ENCODE measurements at places on chromosomes 2 and 18.

- no peak for DNase-seq
These were observed 90.5 kb upstream of the MAPK4 start for GRCh38 chr18:50469380-50469781.

- DNase-seq, result no peak
These were observed 35.8 kb downstream of the GREB1 start for GRCh38 chr2:11569636-11570035.

DNA sequence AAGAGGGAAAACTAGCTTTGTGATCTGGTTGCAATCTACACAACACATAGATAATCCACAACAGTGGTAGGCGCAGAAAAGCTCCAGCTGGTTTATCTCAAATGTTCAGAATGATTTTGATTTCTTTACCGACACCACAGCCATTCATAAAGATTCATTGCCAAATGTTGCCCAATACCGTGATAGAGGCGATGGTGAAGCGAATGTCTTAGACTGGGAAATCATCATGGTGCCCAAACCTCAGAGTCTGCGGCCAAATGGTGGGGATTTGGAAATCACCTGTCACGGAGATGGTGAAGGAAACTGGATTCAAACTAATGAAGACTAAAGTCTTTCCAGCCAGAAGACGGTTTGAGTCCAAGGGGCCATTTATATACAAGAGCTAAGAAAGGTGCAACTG lies 48.5 kb upstream of the CCDC150 start:
- DNase-seq, result no peak

GRCh38 chr2:1685078-1685956 lies 59.0 kb downstream of the PXDN start:
- DNase-seq, result no peak

GRCh38 chr2:240559286-240559685 lies 871 bp upstream of the DUSP28 start:
- DNase-seq, result no peak

DNA sequence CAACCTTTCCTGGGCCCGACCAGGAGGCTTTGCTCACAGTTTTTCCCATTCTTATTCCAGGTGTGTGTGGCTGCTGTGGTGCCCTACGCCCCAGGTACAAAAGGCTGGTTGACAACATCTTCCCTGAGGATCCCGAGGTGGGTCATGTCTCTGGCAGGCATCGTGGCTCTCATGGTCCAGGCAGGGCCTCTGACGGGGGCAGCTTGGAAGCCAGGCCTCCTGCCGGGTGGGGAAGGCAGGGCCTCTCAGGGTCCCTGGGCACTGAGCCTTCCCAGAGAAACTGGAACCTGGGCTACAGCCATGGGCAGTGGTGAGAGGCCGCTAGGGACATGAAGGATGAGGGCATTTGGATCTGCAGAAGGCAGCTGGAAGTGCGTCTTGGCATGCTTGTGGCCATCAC lies 49.4 kb downstream of the EFR3B start:
- DNase-seq, result no peak

DNA sequence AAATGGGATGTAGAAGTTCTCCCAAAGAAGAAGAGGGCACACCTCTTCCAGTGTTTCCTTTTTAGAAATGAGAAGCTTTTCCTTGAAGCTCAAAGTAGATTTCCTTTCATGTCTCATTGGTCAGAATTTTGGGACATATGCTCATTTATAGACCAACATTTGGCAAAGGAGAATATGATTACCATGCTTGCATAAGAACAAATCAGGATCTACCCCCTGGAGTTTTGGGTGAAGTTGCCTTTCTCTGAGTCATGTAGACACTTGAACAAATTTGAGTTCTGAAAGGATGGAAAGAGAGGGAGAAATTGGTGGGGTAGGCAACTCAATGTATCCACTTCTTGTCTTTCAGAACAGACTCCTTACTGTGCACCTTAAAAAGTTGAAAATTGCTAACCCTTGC lies 409.0 kb downstream of the SLC4A3 start:
- no peak for DNase-seq

- DNase-seq, result no peak
These were observed 11.5 kb upstream of the GMCL1 start for GRCh38 chr2:69817729-69818501.

DNA sequence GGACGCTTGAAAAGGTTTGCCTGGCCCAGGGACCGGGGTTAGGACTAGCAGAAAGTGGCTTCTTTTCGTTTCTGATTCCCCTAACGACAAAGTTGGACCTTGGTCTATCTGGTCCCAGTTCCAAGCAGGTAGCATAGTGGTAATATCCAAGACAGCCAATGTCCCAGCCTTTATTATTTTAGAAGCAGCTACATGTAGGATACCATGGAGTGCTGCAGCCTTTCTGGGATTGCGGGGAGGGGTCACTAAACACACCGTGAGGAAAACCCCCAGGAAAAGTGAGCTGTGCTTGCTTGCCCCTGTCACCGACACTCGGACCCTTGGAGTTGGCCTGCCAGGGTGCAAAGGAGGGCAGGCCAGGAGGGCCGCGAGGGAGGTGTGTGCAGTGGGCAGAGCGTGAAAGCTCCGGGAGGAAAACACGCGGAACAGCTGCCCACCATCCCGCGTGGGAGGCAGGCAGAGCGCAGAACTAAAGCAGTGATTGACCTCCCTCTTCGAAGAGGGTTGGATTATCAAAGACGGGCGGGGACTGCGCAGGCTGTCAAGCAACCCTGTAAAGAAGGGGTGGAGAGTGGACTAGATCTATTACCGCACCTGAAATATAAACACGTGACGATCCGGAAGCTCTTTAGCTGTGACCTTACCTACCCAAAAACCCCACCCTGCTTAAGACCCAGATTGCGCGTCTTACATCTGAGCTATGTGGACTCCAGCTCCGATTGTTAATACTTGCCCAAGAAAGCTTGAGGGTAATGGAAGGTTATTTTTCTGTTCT lies 624 bp upstream of the MAP4K3 start:
- no peak for DNase-seq

- DNase-seq, result peak; percentile 23
These were observed 206.9 kb upstream of the SPRED2 start for GRCh38 chr2:65639156-65639864.

- no peak for DNase-seq
These were observed 44.7 kb downstream of the HNRNPLL start for GRCh38 chr2:38557981-38558380.

DNA sequence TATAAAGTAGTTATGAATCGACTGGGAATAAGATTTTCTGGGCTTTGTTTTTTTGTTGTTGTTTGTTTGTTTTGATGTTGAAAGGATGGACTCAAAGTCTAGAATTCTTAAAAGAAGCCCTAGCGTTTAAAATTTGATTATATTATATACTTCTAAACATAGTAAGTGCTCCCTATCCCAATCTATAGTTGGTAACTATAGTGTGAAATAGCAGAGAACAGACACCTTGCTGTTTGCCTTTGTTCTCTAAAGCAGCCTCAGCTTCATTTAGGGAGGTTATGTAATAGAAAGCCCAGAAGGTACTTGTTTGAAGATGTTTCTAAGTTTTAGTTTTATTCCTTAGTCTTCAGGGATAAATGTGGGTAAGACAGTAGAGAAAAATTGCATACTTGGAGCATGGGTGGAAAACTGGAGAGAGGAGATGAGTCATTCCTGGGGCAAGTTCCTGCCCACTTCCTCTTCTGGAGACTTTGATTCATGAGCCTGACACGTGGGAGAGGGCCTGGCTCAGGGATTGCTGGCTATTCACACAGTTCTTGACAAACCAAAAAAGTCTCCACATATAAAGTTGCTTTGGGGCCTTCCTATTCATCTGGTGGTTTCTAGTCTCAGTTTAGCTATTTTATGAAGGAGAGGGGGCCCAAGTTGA lies 131.9 kb downstream of the MYO1B start:
- DNase-seq, result peak; percentile 89

DNA sequence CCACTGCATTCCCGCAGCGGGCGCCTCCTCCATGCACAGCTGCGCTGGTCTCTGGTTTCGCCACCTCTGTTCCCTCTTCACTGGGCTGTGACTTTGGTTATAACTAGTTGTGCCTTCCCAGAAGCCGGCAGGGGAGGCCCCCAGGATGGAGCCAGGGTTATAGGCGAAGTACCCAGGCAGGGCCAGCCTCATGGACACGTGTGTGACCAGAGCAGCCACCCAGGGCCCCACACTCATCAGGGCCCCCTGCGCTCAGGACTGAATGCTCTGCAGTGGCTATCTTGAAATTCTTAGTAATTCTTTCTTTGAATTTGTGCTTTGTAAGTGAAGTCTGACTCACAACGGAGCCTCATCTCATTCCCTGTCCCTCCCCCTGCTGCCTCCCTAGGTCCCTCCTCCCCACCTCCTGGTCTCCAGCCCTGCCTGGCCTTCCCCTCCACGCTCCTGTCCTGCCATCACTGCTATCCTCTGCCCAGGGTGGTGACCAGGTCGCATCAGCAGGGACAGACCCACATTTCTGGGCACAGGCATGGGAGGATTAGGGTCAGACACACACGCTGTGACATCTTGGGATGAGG lies 38.1 kb upstream of the LBH start:
- no peak for DNase-seq

- DNase-seq, result no peak
These were observed 14.8 kb upstream of the TFPI start for GRCh38 chr2:187569042-187569441.

DNA sequence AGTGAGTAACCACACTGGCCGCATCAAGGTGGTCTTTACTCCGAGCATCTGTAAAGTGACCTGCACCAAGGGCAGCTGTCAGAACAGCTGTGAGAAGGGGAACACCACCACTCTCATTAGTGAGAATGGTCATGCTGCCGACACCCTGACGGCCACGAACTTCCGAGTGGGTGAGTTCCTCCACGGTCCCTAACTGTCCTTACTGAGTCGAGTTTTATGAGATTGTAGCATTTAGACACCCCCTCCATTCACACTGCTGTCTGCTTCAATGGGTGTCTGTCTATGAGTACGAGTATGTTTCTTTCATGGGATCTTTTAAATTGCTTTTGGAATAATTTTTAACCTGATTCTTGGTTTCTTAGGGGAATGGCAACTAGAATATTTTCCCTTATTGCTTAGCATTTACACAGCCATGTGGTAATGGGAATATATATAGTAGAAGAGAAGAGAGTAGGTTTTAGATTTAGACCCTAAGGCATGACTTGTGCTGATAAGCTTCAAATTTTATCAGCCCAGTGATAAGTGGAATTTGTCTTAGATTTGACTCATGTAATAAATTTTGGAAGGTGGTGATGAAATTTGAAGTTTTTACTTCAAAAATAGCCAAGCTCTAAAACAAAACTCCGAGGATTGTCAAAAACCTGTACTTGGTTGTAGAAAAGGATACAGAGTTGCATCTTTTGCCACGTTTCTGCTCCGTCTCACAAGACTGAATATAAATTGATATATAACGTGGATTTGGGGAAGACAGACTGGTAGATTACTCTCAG lies 188.2 kb downstream of the LTBP1 start:
- peak; percentile 28 for DNase-seq

- DNase-seq, result no peak
These were observed 239.3 kb downstream of the HAUS1 start for GRCh38 chr18:46343456-46343855.

GRCh38 chr2:72080286-72081145 lies 67.1 kb downstream of the CYP26B1 start:
- no peak for DNase-seq

DNA sequence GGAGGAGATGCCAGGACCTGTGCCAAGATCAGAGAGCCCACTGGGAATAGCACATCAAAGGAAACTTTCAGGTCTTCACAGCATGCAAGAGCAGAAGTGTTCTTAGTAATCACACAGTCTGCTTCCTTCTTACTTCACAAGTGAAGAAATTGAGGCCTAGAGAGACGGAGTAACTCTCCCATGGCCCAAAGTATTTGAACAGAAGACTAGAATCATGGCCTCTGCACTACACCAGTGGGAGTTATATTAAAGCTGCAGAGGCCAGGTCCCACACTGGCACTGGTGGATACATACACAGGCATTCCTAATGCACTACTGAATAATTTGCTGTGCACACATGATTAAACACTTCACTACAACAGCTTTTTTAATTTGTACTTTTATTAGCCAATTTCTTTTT lies 107.6 kb upstream of the RMP24 start:
- no peak for DNase-seq

- DNase-seq, result no peak
These were observed 68.1 kb upstream of the PELI1 start for GRCh38 chr2:64212346-64212745.

GRCh38 chr2:222024932-222025880 lies 273.6 kb downstream of the PAX3 start:
- peak; percentile 7 for DNase-seq

GRCh38 chr2:96969321-96969720 lies 17.1 kb downstream of the FAM178B start:
- no peak for DNase-seq

GRCh38 chr2:173118395-173118794 lies 42.7 kb downstream of the MAP3K20 start:
- DNase-seq, result no peak

GRCh38 chr2:170562928-170563327 lies 152.2 kb upstream of the SP5 start:
- DNase-seq, result no peak

DNA sequence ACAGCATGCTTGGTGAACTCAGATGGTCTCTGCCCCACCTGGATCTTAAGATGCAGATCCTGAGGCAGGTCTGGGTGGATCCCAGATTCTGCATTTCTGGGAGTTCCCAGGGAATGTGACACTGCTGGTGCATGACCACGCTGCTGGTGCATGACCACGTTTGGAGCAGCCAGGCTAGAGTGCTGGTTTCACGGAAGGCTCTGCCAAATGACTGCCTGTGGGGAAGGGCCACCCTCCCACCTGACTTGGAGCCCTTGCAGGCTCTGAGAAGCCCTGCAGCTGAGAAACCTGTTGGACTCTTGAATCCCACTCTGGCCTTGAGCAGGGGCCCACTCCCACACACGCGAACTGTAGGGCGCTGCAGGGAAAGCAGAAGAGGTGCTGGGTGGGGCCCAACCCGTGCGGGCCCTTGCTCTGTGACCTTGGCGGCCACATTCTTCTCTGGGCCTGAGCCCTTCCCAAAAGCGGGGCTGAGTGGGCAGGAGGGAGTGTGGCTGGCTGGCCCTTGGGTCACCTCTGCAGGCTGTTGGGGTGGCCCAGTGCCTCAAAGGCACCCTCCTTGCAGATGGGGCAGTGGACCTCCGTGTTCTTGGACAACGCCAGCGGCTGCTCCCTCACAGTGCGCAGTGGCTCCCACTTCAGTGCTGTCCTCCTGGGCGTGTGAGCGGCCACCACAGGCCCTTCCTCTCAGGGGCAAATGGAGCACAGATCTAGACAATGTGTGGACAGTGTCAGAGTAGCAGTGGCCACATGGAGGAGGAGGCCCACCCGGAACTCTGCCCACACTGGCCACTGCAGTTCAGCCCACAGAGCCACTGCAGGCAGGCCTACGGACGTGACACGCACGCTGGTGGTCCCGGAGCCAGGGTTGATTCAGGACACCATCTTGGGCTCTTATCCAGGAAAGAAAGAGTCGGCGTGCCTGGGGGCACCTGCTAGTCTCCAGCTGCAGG lies 7.9 kb downstream of the ERFE start:
- DNase-seq, result no peak

GRCh38 chr2:53877112-53877511 lies 17.3 kb upstream of the GPR75 start:
- DNase-seq, result no peak
